DMS 273 treated with DMSO at 0.1 percent for 48 hours (cell line): ENCODE measurements at places on chromosomes 1 and 21.

GRCh38 chr21:15236111-15236510, 171.3 kb upstream of the NRIP1 start:
- DNase-seq: no peak

- DNase-seq: no peak
Measured at GRCh38 chr1:76581712-76582111, 285.6 kb upstream of the ST6GALNAC5 start.

GRCh38 chr1:165409657-165410358, 35.1 kb downstream of the RXRG start:
- no peak for DNase-seq

GRCh38 chr1:62725255-62725654, 37.1 kb upstream of the DOCK7 start:
- DNase-seq: no peak

DNA sequence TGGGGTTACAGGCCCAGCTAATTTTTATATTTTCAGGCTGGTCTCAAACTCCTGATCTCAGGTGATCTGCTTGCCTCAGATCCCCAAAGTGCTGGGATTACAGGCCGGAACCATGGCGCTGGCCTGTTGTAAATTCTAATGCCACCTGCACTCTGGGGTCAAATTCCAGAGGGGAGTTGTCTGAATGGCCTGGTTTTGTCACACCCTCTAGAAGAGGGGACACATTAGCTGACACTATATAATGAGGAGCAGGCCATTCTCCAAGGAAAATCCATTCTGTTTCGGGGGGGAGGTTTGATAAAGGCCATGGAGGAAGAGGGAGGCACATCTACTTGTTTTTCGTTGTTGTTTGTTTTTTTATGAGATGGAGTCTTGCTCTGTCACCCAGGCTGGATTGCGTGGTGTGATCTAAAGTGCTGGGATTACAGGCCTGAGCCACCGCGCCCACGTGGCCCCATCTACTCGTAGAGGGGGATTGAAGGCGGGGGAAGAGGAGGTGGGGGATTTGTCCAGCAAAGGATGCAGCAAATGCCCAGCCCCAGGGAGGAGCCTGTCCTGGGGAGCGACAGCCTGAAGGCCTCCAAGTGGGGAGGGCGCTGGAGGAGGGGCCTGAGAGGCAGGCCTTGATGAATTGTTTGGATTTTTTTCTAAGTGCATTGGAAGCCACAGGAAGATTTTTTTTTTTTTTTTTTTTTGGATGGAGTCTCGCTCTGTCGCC, 78.4 kb upstream of the SLC45A1 start:
- no peak for DNase-seq

- no peak for DNase-seq
Measured at GRCh38 chr21:41932191-41932575, 21.6 kb downstream of the C2CD2 start.

DNA sequence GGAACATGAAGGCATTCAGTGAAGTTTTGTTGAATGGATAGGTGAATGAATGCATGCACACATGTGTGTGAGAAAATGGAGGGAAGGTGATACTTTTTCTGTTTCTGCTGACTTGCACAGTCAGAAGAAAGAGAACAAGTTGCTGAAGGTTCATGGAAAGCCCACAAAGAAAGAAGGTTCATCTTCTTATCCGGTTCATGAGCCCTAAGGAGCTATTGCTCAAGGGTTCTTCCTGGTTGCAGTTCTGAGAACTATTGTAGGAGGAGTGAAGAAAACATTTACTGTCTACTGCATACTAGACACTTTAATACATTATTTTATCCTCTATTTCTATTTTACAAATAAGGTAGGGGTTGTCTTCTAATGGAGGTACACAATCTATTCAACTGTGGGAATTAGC, 13.4 kb upstream of the NIBAN1 start:
- DNase-seq: no peak

DNA sequence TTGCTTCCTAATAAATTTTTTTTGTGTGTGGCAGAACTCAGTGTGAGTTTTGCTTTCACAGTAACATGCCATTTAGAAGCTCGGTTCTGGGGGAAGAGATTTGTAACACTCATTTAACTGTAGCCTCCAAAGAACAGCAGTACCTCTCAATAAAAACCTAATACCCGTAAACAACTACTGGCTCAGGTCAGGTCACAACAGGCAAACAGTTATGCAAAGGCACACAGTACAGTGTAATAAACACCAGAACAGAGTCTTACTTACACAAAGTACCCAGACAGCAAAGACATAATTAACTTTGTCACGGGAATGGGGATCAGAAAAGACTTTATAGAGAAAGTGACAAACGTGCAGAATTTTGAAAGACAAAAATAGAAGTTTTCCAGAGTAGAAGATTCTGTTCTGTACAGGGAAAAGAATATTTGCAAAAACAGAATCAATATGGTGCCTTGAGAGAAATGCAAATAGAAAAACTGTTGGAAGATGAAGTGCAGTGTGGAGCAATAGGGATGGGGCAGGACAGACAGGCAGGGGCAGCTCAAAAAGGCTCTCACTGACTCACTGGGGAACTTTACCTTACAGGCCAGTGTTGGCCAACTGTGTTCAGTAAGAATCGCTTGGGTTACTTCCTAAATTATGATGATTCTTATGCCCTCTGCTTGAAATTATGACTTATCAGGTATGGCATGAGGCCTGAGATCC, 38.8 kb downstream of the EGLN1 start:
- DNase-seq: no peak

DNA sequence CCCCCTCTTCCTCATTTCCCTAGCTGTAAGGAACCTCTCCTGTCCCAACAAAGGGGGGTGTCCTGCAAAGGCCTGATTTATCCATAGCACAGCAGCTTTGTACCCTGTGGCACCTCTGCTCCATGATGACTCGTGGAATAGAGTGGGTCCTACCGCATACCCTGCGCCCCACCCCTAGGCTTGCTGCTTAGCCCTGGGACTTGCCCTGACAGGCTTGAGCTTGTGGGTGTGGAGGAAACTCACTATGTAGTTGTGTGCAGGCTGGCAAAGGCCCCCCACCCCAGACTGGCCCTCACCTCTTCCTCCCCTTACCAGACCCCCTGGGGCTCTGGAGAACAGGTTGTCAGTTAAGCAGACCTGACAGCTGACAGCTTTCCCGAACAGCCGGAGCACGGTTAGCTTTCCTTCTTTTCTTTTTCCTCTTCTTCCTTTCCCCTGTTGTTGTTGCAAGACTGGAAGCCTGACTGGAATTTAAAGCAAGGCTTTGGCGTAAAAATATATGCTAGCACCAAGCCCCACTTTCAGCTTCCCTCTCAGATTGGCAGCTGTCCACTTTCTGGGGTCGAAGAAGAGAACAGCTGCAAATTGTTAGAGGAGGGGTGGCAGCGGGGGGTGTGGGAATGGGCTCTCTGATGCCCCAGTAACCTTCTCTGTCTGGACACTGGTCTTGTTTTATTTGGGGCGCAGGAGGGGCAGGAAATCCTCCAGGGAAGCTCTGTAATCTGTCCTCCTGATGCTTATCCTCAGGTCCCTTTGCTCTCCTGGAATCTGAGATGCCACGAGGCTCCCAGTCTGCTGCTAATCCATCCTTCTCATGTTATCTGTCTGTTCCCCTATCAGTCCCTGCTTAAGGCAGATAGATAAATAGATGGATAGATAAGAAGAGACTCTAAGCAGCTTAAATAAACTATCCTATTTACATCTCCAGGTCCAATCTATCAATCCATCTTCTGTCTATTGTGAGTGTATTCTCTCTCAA, 134.6 kb downstream of the BRINP2 start:
- no peak for DNase-seq

- no peak for DNase-seq
Measured at GRCh38 chr1:93824834-93825233, 54.2 kb downstream of the DNTTIP2 start.

GRCh38 chr1:230368363-230368762, 57.8 kb downstream of the PGBD5 start:
- DNase-seq: no peak

DNA sequence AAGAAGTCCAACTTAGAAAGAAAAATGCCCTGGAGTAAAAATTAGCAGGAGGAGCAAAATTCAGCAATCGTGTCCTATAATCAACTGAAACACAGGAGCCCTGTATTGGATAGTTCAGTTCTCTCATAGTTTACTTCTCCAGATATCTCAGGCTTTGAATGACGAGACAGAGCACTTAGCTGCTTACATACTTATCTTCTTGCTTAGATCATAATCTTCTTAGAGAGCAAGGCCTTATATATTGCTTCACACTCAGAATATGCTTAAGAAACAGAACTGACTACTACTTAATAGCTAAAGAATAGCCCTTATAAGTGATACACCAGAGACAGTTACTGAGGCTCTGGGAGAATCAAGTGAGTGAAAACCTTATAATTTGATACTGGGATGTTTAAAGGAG, 38.9 kb downstream of the TOR3A start:
- no peak for DNase-seq

DNA sequence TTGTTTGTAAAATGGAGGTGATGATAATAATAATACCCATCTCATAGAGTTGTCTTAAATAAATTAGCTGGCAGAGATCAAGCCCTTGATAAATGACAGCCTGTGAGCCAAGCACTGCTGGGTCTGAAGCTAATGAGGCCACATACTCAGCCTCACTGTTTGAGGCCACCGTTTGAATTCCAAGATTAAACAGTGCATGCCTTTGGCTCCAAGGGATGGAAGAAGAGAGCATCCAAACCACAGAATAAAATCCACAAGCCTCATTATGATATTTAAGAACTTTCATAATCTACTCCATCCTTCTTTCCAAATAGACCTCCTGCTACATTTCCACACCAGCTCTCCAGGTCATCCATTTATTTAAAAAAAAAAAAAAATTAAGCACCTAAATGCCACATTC, 29.0 kb downstream of the TGFBR3 start:
- DNase-seq: no peak

DNA sequence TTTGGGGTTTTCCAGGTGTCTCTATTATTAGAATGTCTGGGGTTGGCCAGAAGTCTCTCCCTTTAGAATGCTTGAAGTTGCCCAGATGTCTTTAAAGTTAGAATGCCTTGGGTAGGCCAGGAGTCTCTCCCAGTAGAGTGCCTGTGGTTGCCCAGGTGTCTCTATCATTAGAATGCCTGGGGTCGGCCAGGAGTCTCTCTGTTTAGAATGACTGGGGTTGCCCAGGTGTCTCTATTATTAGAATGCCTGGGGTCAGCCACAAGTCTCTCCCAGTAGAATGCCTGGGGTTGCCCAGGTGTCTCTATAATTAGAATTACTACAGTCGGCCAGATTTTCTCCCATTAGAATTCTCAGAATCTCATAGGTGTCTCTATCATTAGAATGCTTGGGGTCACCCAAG, 55.2 kb downstream of the RNF187 start:
- DNase-seq: no peak

- DNase-seq: no peak
Measured at GRCh38 chr1:160093624-160094290, 4.7 kb downstream of the IGSF8 start.

- no peak for DNase-seq
Measured at GRCh38 chr21:26715116-26715515, 130.1 kb downstream of the ADAMTS1 start.

- no peak for DNase-seq
Measured at GRCh38 chr1:1219341-1219740, 5.4 kb upstream of the TNFRSF4 start.

- no peak for DNase-seq
Measured at GRCh38 chr1:115227346-115228082, 110.5 kb downstream of the NGF start.

DNA sequence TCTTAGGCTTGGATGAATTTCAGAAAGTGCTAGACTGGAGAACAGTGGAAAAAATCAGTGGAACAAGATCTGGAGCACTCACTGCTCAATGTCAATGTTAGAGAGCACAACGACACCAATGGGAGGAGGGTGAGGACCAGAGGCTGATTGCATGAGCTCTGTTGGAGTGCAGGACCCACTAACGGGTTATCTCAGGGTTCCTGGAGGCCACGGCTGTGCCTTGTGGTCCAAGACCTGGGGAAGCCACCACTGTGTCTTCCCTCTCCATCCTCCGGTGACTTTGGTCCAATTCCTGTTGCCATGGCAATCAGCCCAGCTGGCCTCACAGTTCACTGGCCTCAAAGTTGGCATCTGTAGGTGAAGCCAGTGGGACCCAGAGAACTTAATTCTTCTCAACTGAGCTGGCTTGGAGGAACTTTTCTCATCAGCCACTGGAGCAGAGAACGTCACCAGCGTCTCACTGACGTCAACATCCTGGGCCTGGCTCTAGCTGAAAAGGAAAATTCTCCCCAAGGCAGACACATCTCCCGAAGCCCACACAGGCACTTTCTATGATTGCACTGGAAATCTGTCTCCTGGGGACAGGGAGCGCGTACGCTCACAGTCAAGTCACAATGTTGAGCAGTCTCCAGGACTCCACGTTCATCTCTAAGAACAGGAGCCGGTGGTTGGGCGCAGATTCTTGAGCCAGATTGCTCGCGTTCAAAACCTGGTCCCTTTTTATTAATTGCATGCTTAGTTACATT, 21.9 kb upstream of the GPR157 start:
- no peak for DNase-seq

DNA sequence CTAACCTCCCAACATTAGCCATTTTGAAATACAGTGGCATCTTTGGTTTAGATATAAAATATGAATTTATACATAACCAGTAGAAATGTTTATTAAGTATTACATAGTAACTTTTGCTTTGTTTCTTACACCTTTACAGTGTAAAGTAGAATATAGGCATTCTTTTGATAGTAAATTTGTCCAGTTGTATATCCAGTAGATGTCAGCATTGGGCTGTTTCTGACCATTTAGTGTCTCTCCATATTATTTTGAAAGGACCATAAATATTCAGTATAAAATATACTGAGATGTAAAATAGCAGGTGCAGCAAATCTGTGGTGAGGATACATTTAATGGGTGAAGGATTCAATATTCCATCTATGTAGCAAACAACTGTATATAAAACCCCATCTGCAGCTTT, 115.8 kb upstream of the ZRANB2 start:
- no peak for DNase-seq

GRCh38 chr1:202282596-202283283, 59.0 kb downstream of the UBE2T start:
- no peak for DNase-seq

GRCh38 chr1:248348475-248348874, at the start of gene OR14C36:
Gene OR14C36, plus strand, starts transcription at chr1:248348775. Its CDS starts 0 bp downstream, at chr1:248348775.
- DNase-seq: no peak

GRCh38 chr1:39631361-39632322, 7.8 kb downstream of the HEYL start:
- DNase-seq: no peak

GRCh38 chr1:96095849-96096612, 625.6 kb upstream of the PTBP2 start:
- no peak for DNase-seq

GRCh38 chr1:83927701-83928100, 71.2 kb downstream of the TTLL7 start:
- DNase-seq: no peak

GRCh38 chr1:234497589-234497988, 18.6 kb upstream of the TARBP1 start:
- no peak for DNase-seq
